NCI-H146 (cell line): ENCODE measurements at places on chromosomes 2 and 18.

DNA sequence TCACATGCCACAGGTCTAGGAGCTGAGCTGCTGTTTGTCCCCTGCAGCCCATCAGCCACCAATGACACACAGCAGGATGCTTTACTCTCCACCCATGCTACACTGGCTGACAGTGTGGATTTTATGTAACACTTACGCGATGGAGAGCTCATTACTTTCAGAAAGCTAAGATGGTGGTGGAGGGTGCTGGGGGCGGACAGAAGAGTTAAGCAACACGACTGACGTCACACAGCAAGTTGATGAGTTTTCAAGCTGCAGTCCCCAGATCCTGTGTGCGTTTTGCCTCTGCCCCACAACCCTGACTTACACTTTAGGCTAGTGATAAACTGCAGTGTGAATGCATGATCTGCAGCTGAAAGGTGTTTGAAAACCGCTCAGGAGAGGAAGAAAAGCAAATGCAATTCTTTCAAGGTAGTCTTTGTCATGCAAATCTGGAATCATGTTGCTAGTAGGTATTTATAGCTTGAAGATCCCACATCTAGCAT lies 42.4 kb downstream of the MRPS5 start:
- DNase-seq, result no peak

DNA sequence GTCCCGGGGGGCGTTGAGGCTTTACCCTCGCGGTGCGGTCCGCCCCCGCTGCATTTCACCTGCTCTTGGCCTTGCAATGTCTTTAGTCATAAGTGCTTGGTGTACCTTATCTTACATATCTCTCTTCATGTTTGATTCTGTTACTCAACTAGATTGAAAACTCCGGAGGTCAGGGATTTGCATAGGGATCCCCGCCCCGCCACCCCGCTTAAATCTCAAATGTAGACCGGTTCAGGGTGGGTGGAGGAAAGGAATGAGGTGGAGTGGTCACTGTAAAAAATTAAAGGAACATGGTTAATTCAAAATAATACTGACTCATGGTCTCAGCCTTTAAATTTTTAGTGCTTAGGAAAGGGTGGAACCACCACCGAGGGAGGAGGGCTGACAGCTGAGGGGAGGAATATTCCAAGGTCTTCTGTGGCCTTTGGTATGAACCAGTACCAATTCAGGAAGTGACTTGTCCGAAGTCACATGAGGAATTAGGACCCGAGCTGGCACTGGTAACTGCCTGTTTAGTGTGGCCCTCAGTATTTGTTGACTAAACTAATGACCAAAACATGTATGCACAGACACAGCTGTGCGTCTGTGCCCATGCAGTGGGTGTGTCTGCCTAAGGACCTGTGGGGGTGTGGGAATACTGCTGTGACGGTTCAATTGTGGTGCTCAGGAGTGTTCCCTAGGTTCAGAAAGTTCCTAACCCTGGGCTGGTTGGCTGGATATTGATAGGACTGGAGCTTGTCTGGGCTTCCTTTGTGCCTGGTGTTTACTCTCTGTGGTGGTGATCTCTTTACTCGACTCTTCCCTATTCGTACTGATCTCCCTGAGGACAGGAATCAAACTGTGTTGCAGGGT lies 1.0 kb downstream of the PLEKHB2 start:
- peak; percentile 41 for DNase-seq

DNA sequence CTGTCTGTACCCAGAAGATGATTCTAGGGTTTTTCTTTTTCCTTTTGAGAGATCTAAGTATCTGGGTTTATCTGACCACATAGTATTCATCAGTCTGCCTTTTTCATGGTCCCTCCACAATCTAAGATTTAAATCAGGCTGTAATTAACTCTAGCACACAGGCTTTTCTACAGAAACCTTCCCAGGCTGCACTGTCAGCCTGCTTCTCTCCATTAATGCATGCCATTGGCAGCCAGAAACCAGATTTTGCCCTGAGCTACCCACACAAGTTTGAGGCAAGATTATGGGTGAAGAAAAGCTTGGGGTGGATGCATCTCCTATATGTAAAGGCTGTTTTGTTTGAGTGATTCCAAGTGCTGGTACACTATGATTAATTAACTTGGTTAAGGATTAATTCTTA lies 45.7 kb upstream of the EML4 start:
- no peak for DNase-seq

DNA sequence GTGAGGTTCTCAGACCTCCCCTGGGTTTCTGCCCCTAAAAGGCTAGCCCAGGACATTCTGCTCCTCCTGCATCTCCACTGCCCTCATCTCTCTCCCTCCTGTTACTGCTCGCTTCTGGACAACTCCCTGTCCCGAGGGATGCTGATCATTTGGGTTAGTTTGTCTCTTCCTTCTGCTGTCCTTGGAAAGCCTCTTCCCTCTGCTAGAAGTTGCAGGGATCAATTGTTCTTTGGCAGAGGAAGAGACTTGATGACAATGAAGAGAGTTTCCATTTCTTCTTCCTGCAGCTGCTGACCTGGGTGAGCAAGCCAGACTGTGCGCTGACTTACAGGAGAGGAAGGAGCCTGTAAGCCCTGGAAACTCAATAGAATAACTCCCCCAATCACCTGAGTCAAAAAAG lies 68.9 kb downstream of the RDH14 start:
- DNase-seq, result no peak

DNA sequence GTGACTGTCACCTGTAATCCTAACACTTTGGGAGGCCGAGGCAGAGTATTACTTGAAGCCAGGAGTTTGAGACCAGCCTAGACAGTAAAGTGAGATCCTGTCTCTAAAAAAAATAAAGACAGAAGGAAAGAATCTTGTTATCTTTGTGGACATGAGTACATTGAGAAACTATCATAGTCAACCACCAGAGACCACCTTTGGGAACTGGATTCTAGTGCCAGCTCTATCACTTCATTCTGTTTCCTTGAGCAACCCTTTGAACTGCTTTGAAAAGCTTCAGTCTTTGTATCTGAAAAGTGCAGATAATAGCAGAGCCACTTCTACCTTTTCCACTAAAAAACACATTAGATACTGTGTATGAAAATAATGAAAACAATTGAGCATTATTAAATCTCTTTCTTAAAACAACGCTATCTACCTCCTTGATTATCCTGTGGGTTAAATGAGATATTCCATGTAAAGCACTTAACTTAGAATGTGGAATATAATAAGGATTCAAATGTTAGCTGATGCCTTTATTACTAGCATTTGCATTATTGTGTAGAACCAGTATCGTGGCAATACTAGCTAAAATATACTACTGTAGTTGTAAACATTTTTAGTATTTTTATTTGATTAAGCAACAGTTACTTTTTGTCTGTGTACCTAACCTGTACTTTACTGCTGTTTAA lies 8.8 kb downstream of the GORASP2 start:
- DNase-seq, result no peak

DNA sequence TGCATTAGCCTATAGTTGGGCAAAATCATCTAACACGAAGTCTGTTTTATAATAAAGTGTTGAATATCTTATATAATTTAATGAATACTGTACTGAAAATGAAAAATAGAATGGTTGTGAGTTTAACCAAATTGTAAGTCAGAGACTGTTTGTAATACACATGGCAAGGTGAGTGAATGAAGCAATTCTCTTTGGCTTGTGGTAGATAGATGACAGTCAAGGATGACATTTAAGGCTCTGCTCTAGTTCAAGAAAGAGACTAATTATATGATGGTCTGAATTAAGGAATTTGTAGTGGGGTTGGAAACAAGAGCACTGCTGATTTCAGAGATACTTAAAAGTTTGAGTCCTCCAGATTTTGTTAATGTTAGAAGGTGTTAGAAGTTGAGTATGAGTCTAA lies 207.7 kb downstream of the MCFD2 start:
- DNase-seq, result no peak

- DNase-seq, result no peak
Observed at GRCh38 chr2:83531206-83531826, 927.8 kb downstream of the SUCLG1 start.

DNA sequence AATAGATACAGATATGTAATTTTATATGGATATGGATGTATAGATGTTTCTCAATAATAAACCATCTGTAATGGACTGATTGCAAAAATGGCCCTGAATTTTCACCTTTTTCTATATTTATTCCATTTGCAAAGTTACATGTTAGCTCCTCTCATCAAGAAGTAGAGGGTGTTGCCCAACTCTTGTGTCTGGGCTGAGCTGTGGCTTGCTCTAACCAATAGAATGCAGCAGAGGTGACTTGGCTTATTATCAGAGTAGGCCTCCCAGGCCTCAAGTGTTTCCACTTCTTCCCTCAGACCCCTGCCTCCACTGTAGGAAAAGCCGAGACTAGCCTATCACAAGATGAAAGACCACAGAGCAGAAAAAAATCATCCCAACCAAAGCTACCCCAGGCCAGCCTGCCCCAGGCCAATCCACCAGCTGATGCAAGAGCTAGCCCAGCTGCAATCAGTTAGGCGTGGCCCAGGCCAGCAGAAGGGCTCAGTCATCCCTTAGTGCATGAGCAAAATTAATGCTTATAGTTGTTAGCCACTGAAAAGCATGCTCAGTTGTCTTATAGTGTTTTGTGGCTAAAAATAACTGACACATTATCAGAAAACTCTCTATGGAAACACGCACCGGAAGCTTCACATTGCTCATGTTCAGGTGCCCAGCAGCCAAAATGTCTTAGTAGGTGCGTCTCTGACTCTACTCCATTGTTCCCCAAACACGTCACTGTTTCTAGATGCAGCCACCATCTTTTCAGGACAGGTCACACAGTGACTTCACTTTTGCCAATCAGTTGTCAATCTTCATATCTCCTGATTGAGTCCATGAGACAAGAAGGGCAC lies 464.0 kb downstream of the FBXO15 start:
- DNase-seq, result no peak
